ENCODE measurements at places on chromosomes 7 and 10. TPM values are rescaled to one million over a fixed set of nuclear protein-coding genes. Genes with fewer than 3 reads are reported as not detected.

DNA sequence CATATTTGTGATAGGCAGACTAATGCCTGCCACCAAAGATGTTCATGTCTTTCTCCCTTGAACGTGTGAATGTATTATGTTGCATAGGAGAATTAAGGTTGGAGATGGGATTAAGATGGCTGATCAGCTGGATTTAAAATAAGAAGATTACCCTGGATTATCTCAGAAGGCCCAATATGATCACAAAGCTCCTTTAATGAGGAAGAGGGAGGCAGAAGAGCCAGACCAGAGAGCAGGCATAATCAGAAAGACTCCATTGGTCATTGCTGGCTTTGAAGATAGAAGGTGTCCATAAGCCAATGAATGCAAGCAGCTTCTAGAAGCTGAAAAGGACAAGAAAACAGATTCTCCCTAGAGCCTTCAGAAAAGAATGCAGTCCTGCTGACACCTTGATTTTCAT lies 410.3 kb downstream of the GRM8 start:
- no peak for DNase-seq

MCM10 gene
- 5.1 TPM for total RNA-seq

- no peak for DNase-seq
Measured at GRCh38 chr10:78547397-78547796, 513.7 kb downstream of the RPS24 start.

GRCh38 chr10:76491216-76491615 lies 1059.8 kb downstream of the LRMDA start:
- no peak for DNase-seq

ASB15 gene
- total RNA-seq: 4.6 TPM
